ENCODE measurements at places on chromosomes 12 and 14.

- no peak for DNase-seq
Measured at GRCh38 chr14:96752594-96752993, 44.6 kb upstream of the VRK1 start.

DNA sequence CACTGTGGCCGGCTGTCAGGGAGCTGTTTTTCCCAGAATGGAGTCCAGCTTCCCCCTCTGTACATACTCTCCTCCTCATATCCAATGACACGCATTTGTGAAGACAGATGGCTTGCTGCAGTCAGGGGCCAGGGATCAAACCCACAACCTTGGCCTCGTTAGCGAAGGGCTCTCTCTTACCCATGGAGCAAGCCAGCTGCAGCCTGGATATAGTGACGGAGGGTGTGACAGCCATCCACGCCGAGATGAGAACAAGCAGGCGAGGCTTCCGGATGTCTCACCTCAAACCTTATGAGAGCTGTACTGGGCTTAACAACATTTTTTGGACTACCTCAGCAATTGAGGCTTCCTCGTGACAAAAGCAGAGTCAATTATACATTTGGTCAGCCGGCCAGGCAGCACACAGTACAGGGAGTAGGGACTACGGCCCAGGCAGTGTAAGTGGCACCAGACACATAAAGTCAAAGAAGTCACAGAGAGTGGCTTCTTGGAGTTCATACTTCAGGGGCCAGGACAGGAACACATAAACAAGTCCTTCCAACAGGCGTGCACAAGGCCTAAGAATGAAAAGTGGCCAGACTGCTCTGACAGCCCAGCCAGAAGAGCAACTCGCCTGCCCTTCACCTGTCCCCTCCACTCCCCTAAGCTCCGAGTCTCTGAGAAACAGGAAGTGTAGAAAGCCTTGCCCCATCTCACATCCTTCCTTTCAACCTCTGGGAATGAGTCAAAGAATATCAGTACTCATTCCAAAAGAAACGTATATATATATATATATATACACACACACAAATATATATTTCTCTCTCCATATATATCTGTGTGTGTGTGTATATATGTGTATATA is 115.1 kb downstream of the TTC7B start:
- DNase-seq = no peak

GRCh38 chr12:19263672-19264071 is 134.1 kb downstream of the PLEKHA5 start:
- DNase-seq = no peak

GRCh38 chr12:70028918-70029317 is 203.9 kb downstream of the MYRFL start:
- no peak for DNase-seq

GRCh38 chr14:31717294-31718085 is 156.3 kb downstream of the NUBPL start:
- peak; percentile 20 for DNase-seq

- no peak for DNase-seq
Measured at GRCh38 chr12:72011374-72011773, 72.7 kb downstream of the TPH2 start.

DNA sequence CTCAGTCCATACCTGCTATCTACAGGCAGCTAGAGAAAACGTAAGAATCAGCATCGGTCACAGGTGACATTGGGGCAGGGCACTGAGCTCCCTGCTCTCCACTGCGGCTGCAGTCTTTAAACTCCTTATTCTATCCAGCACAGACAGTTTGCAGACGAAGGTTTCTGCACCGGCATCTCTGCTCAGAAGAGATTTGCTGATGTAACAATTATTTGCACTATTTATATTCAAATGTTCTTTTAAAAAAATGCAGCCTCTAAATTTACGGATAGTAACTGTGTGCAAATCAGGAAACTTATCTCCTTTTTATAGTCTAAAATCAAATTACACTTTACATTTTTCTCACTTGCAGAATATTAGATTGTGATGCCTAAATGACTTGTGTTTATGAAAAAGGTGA is 671.0 kb downstream of the VRK1 start:
- DNase-seq = no peak

Data from stromal cell of bone marrow (primary cell).